ENCODE measurements at places on chromosomes 6 and 20. TPM values are rescaled to one million over a fixed set of nuclear protein-coding genes. Genes with fewer than 3 reads are reported as not detected.

The PNPLA1 gene
- under 0.01 TPM for total RNA-seq

The CCM2L gene
- not detected for total RNA-seq

The GMPR gene
- 9.7 TPM for total RNA-seq

The RHAG gene
- total RNA-seq: not detected

The NOTCH4 gene
- 0.85 TPM for total RNA-seq

The EPHA7 gene
- total RNA-seq: under 0.01 TPM

The SMLR1 gene
- not detected for total RNA-seq

The LAMA5 gene
- 18.0 TPM for total RNA-seq

The SLC22A2 gene
- total RNA-seq: not detected

The RPS6KA2 gene
- 109 TPM for total RNA-seq

The C6orf89 gene
- total RNA-seq: 52.9 TPM

The SOBP gene
- 5.3 TPM for total RNA-seq

The HLA-DQB1 gene
- total RNA-seq: not detected

The FGD2 gene
- not detected for total RNA-seq

The STMND1 gene
- total RNA-seq: not detected

The OR2J3 gene
- not detected for total RNA-seq

The MAS1 gene
- total RNA-seq: 0.09 TPM

The DDO gene
- total RNA-seq: 1.3 TPM

The PGK2 gene
- total RNA-seq: not detected

The BPI gene
- total RNA-seq: not detected

The EEF1A2 gene
- total RNA-seq: 3.0 TPM

The ADGRF1 gene
- total RNA-seq: not detected

The TRDN gene
- not detected for total RNA-seq
